ENCODE measurements at places on chromosomes 5 and 9.
A peak's percentile ranks its signal among the peaks of the same experiment; 100 is the strongest.

GRCh38 chr5:2886531-2886930 lies 135.1 kb upstream of the IRX2 start:
- no peak for DNase-seq

- no peak for DNase-seq
Observed at GRCh38 chr5:132674671-132675506, 1.1 kb downstream of the IL4 start.

GRCh38 chr9:69215774-69216485 lies 41.9 kb downstream of the TJP2 start:
- no peak for DNase-seq

DNA sequence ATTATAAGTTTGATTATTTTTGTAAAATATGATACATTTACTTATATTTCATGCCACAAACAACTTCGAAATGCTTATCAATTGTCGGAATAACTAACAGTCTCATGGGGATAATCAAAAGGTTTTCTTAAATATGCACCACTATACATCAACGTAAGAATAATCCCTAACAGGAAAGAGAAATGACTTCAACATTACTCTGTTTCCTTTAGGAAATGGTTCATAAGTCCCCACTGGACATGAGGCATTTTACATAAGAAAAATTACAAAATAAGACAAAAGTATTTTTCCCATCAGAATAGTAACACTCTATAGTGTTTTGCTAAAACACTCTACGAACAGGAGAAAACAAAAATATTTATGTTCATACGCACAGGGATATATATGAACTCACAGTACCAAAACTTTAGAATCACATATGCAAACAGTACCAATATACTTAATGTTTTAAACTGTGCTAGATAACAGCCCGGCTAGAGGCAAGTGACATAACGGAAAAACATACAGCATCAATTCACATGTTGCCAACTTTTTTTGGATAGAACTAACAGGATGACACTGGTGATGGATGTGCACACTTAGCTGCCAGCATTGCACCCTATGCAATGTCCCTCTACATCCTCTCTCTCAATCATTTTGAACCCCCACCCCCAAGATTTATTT lies 120.5 kb downstream of the NFIB start:
- DNase-seq = no peak

DNA sequence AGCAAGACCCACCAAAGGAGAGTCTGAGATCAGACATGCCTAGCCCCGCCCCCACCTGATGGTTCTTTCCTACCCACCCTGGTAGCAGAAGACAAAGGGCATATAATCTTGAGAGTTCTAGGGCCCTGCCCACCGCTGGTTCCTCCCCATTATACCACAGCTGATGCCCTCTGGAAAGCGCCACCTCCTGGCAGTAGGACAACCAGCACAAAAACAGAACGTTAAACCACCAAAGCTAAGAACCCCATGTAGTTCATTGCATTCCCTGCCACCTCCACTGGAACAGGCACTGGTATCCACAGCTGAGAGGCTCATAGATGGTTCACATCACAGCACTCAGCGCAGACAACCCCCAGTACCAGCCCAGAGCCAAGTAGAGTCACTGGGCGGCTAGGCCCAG lies 81.2 kb upstream of the TRPC7 start:
- DNase-seq = no peak

GRCh38 chr5:129459777-129460671 lies at the start of gene ADAMTS19:
Gene ADAMTS19 (plus strand): TSS chr5:129460298. CDS start chr5:129460392, 94 bp downstream.
- peak; percentile 22 for DNase-seq

- no peak for DNase-seq
Observed at GRCh38 chr5:123511290-123511647, 708 bp upstream of the CSNK1G3 start.

DNA sequence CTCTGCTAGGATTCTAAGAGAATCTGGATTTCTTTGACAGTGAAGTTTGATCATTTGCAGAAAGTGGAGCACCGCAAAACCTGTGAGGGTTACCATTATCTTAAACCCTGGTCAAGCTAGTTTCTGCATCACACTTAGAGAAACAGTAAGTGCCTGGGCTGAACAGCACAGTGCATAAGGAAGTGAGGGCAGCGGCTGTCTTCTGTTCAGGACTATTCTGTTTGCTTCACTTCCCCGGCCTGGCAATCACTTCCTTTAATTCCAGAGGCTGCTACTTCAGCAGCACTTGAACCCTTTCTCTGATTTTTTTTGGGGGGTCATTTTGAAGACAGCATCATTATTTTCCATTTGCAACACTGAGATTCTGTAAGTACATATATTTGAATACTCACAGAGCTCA lies 32.0 kb downstream of the SEMA6A start:
- no peak for DNase-seq

GRCh38 chr9:110214090-110214489 lies 6.1 kb upstream of the C9orf152 start:
- DNase-seq = no peak

DNA sequence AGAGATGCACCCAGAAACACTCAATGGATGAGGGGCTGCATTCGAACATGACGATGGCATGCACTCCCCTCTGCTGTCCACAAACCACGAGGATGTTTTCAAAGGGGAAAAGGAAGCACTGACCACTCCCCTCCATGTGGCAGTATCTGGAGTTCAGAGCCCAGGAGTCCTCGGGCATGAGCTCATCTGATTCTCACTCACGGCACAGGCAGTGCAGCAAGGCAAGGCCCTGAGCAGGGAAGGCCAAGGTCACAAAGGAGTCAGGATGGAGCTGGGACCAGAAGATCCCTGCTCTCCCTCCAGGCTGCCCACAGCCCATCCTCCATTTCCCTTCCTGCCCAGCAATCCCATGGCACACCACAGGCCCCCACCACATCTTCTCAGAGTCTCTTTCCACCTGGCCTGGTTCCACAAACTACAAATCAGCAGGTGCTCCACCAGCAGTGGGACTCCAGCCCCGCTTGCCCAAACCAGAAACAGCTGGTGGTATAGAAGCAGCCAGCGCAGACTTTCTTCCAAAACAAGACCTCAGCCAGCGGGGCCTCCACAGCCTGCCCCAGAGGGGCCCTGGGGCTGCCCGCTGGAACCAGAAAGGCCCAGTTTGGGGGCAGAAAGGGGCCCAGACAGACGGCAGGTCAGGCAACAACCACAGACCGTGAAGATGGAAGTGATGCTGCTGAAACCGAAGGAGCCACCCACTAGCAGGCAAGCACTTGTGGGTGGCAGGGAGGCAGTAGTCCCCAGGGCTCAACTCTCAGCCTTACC lies 12.2 kb downstream of the TNIP1 start:
- DNase-seq = peak; percentile 48

DNA sequence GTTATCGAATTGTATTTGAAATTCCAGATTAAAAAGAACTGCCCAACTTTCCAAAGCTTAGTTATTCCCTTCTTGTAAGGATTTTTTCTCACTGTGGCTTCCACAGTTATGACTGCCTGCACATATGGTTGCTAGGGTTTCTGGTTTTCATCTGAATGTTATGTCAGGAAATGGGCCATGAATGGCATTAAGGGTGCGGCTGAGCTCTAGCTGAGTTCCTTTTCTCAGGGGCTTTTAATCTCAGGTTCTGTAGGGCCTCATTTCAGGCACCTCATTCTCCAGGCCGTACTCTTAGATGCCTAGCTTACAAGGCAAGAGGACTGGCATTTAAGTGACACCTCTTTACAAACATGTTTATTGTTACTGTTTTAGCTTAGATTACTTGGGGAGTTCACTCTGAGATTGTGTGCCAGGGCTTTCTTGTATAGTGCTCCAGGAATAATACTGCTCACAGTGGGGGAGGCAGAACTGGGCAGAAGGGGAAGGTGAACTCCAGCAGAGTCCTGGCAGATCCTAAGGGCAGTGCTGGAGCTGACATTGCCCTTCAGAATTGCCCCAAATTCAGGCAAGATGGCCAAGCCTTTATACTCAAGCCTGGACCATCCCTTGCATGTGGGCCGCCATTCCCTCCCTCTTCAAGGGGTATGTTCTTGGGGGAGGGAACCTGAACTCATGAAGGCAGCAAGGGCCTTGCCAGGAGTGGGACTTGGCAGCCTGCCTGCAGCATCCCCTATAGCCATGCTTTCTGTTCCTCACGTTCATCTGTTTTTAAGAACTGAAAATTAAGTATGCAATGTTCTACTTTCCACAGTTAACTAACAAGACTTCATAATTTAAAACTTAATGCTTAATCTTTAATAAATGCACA lies 111.5 kb downstream of the KDM4C start:
- DNase-seq = no peak

DNA sequence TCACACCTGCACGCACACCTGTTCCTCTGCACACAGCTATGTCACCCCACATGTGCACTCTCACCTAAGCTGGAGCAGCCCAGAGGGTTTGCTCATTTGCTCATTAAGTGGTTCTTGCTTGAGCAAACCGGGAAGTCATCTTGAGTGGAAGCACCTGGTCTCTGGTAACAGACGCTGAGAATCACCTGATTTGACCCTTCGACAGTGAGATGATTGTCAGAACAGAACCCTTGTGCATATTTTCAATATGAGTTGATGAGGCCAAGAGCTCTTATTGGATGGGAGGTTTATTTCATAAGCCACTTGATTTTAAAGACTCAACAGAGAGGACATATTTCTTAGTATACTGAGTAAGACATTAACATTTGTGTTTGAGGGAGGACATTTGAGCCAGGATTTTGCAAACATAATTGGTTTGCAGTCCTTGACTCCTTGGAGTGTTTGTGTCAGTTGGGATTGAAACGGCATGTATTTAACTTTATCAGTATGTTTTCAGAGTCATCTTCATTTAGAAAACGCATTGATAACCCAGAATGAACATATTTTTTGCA lies 22.1 kb upstream of the LPCAT1 start:
- DNase-seq = no peak

- no peak for DNase-seq
Observed at GRCh38 chr5:36948041-36948440, 71.5 kb downstream of the NIPBL start.

- DNase-seq = no peak
Observed at GRCh38 chr9:76592091-76592973, 133.3 kb downstream of the GCNT1 start.

GRCh38 chr5:173198049-173198448 lies 37.0 kb downstream of the NKX2-5 start:
- DNase-seq = no peak

- DNase-seq = no peak
Observed at GRCh38 chr9:125580701-125581286, 126.2 kb downstream of the MAPKAP1 start.

GRCh38 chr9:6924988-6925563 lies 167.3 kb downstream of the KDM4C start:
- DNase-seq = no peak

GRCh38 chr5:87185838-87186237 lies 81.8 kb upstream of the RASA1 start:
- DNase-seq = no peak

DNA sequence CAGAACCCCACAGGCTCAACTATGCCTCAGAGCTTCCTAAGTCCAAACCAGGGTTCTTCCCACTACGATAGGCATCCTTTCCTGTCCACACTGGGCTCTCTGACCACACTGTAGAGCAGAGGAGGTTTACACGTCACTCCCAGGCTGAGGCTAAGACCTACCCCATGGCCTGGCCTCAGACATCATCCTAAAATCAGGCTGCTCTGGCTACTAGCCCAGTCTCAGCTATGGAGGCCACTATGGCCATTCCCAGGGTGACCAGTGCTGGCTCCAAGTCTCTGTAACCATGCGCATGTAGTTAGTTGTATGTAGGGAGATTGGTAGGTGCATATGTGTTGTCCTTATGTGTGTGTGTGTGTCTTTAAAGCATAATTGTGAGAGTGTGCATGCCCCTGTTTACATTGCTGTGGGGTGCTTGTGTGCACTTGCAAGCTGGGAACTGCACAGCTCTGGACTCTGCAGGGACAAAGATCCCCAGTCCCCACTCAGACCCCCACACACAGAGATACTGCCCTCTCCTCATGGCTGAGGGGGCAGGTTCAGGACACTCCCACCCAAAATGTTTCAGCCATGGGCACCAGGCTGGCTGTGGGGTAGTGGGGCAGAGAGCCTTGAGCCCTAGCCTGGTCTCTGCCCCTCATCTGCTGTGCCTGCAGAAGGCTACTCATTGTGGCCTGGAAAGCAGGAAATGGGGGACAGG lies 12.3 kb downstream of the PDLIM4 start:
- DNase-seq = no peak

GRCh38 chr5:149358294-149358651 lies 427 bp downstream of the PCYOX1L start:
- DNase-seq = peak; percentile 36

DNA sequence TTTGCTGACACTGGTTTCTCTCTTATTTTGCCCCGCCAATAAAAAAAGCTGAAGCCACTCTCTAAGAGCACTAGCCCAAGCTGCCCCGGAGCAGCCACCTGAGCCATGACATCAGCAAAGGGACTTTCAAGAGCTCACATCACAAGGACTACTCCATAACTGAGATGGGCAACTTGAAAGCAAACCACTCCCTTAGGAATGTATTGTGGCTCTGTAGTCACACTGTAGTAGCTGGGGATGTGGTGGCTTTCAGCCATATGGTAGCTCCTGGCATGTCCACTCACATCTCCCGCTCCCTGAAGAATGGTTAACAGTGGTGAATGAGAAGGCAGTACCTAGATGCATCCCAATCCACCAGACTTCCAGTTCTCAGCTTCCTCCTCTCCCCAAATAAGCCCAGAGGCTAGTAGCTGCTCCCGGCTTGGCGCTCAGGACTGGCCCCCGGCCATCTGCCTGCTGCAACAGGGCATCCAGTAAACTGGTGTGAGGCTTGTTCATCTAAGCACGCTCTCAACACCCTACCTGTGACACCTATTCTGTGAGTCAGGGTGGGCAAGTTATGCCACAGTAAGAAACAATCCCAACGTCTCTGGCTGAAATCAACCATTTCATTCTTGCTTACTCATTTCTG lies 63.7 kb downstream of the S1PR3 start:
- DNase-seq = no peak

- no peak for DNase-seq
Observed at GRCh38 chr5:170390472-170390871, 1.3 kb upstream of the KCNMB1 start.

DNA sequence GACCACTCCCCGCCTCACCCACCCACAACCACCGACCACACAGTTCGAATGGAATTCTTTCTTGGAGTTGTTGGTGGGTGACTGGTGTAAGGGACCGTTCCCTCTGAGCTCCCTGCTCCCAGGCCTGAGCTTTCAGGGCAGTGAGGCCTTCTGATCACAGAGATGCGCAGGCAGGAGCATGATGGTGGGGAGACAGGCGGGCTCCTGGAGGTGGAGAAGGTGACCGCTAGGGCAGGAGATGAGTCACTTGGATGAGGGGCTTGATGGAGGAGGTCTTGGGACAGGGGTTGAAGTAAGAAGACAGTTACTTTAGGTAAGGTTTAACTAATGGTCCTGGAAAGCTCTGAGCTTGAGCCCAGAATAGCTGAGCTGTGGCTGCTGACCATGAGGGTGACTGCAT lies 88.5 kb downstream of the HSPA4 start:
- DNase-seq = no peak

- DNase-seq = no peak
Observed at GRCh38 chr5:107779437-107779836, 108.7 kb upstream of the EFNA5 start.
